ENCODE measurements at places on chromosomes 5 and 9.

GRCh38 chr5:107301999-107302398 is 368.7 kb downstream of the EFNA5 start:
- DNase-seq, result no peak

- DNase-seq, result no peak
These were observed 364.7 kb downstream of the PRELID2 start for GRCh38 chr5:145470396-145470979.

- no peak for DNase-seq
These were observed 290.8 kb upstream of the MPDZ start for GRCh38 chr9:13570068-13570974.

GRCh38 chr9:93930070-93930469 is 25.1 kb downstream of the BARX1 start:
- no peak for DNase-seq

Data from cardiac muscle cell (in vitro differentiated cells and primary cell).